ENCODE measurements at places on chromosomes 16 and 17.

DNA sequence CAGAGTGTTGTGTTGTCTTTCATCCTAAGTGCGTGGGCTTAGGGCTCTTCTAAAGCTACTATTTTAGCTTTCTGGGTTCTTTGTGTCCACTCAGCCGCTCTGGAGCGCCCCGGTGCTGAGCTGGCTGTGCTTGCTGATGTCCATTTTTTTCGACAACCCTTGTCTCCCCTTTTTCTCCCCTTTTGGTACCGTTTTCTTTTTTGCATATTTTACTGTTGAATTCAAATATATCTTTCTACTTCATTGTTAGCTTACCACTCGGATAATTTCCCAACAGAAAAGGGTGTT, 1.2 kb downstream of the SRRM2 start:
- DNase-seq = no peak

DNA sequence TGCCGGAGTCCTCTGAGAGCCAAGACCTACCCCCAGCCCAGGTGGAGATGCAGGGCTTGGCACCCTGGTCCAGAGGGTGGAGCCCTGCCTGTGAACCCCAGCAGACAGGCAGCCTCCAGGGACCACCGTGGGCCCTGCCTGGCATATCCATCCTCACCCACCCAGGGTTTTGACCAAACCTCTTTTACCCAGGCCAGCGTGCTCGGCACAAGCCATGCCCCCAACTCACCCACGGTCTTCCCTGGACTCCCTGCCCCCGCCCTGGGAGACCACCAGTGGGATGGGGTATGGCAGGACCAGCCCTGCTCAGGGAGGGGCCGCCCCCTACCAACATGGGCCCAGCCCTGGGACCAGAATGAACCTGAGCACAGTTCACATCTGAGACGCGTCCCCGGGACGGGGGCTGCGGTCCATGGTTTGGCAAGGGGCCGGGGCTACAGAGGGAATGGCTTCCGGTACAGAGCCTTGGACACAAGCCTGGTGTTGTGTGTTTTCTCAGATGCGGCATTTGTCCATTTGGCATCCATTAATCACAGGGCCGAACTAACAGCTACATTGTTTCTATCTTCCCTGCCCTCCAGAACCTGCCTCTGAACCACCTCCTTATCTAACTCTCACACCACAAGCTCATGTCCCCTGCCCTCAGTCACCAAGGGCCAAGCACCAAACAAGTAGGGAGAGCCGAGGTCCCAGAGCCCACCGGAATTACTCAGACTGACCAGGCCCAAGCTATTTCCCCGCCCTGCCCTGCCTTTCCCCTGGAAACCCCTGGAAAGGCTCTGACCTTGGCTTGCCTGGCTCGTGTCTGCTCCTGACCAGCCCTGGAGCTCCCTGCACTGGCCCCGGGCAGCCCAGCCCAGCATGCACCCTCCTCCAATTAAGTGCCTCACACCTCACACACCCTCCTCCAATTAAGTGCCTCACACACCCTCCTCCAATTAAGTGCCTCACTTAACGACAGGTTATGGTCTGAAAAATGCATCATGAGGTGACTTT, 14.1 kb downstream of the HS3ST6 start:
- no peak for DNase-seq

DNA sequence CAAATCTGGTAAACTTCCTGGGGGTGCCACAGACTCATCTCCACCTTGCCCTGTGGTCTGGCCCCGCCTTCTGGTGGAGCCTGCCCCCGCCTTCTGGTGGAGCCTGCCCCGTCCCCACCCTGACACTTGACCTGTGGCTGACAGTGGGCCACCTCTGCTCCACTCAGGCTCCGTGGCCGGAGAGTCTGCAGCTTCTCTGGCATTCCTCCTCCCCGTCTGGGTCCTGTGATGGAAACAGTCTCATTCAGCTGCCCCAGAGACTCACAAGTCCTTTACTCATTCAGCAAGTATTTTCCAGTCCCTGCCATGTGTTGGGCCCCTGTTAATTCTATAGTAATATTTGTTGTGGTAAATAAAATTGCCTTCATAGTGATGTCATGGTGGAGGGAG, 21.0 kb upstream of the G6PC1 start:
- DNase-seq = no peak

GRCh38 chr16:49578435-49579024, 204.9 kb downstream of the C16orf78 start:
- DNase-seq = no peak
